ENCODE measurements at places on chromosomes 1 and 21. TPM values are rescaled to one million over a fixed set of nuclear protein-coding genes. Genes with fewer than 3 reads are reported as not detected.

HSPA6 gene
- not detected for total RNA-seq

NSL1 gene
- 21.6 TPM for total RNA-seq

FDPS gene
- total RNA-seq = 362 TPM

FAM20B gene
- total RNA-seq = 33.6 TPM

ATP1B1 gene
- total RNA-seq = 6.3 TPM

CHODL gene
- total RNA-seq = 0.16 TPM

CD164L2 gene
- total RNA-seq = not detected

Measured in hair follicle dermal papilla cell (primary cell).